ENCODE measurements at places on chromosomes 12 and 14. TPM values are rescaled to one million over a fixed set of nuclear protein-coding genes. Genes with fewer than 3 reads are reported as not detected.

Gene ART4
- 2.8 TPM for total RNA-seq

Gene SYT1
- not detected for total RNA-seq

Gene GDF3
- 0.20 TPM for total RNA-seq

Gene CCER1
- not detected for total RNA-seq

Gene MMP17
- 1.3 TPM for total RNA-seq

Gene RIPK3
- 1.7 TPM for total RNA-seq

Gene PWP1
- total RNA-seq, result 13.4 TPM

Gene GDF11
- total RNA-seq, result 15.8 TPM

Gene KRT78
- total RNA-seq, result not detected

Gene ALG10
- 5.1 TPM for total RNA-seq

Gene TAS2R9
- not detected for total RNA-seq

Gene PIANP
- not detected for total RNA-seq

All from heart right ventricle (tissue), 16 donors.